CD4-positive, alpha-beta T cell treated with Interferon gamma for 1 hour (primary cell): ENCODE measurements at places on chromosomes 5 and 9.

- no peak for DNase-seq
Observed at GRCh38 chr9:22722492-22722891, 275.9 kb downstream of the DMRTA1 start.

GRCh38 chr5:69202497-69202896, 13.1 kb downstream of the CENPH start:
- no peak for DNase-seq

- no peak for DNase-seq
Observed at GRCh38 chr5:132766020-132766805, 10.8 kb downstream of the SEPTIN8 start.

- no peak for DNase-seq
Observed at GRCh38 chr5:164204338-164204946, 699.0 kb downstream of the MAT2B start.

- DNase-seq: no peak
Observed at GRCh38 chr5:137734962-137735554, 831 bp downstream of the KLHL3 start.

- DNase-seq: no peak
Observed at GRCh38 chr5:13553896-13554295, 390.6 kb downstream of the DNAH5 start.

GRCh38 chr9:87592554-87593358, 95.1 kb downstream of the DAPK1 start:
- no peak for DNase-seq

DNA sequence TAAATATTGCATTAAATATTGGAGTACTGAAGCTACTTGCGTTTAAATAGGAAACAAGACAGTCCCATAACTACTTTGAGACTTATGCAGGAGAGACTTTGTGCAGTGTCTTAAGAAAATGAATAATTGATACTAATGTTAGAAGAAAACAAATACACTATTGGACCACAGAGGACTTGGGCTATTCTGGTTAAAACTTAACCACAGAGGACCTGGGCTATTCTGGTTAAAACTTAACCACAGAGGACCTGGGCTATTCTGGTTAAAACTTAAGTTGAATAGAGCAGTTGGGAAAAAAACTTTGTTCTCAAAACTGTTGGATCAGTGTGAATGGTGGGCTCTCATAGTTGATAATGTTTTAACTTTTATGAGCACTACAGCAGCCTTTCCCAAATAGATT, 141.7 kb downstream of the WDR70 start:
- DNase-seq: no peak

DNA sequence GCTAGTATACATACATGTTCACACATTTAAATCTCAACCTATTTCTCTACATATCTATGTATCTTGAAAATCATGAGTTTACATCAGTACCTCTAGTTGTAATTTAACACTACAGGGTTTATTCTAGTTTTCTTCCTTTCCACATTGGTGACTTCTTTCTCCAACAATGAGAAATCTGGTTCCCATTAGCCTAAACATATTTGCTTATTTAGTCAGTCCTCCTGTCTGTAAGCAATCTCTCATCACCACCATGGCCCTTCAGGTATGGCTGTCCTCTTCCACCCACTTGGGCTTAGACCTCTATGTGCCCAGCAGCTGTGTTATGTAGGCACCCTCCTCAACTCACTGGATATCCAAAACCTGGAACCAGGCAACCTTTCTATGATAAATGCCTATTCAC, 8.0 kb upstream of the SPATA31D1 start:
- DNase-seq: no peak

DNA sequence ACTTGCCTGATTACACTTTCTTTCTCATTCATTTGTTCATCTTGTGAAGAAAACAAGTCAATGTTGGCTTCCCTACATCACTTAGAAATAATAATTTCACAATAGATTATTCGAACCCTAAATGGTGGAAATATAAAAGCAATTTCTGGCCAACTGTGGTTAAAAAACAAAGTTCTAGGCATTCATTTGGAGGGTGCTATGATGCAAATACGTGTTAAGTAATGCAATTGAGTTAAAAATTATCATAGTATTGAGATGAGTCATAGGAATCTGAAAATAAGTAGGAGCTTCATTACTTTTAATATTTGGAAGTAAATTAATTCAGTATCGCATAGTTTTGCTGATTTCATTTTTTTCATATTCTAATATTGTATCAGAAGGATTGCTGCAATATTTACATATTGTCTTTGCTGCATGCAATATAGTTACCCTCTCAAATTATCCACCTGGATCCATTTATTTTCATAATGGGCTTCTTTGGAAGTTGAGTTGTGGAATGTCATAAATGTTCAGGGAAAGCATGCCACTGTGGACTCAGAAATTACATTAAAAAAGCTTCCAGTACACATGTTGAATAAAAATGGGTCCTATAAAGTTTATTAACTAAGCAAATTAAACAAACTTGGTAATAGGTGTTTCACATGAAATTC, 647.7 kb upstream of the WWC1 start:
- no peak for DNase-seq

- DNase-seq: no peak
Observed at GRCh38 chr5:72434781-72435437, 72.3 kb downstream of the ZNF366 start.

DNA sequence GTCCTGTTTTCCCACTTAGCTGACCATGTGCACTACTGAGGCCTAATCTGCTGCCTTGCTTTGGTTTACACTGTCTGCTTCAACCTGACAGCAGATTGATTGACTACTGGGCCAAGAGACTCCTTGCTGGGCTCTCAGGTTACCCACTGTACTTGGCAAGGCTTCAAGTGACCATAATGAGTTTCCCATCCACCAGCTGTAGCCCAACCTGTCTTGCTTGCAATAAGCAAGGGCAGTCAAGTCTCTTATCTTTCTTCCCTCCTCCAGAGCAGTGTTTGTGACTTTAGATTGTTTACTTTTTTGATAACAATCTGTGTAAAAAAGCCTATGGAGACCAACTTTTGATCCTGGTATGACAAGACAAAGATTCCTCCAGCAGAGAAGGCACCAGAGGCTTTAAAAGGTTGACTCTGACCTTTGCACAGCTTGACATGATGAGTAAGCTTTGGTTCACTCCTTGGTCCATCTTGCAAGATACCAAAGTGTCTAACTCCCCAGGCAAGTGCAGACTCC, 912.3 kb upstream of the SEMA6A start:
- DNase-seq: no peak

DNA sequence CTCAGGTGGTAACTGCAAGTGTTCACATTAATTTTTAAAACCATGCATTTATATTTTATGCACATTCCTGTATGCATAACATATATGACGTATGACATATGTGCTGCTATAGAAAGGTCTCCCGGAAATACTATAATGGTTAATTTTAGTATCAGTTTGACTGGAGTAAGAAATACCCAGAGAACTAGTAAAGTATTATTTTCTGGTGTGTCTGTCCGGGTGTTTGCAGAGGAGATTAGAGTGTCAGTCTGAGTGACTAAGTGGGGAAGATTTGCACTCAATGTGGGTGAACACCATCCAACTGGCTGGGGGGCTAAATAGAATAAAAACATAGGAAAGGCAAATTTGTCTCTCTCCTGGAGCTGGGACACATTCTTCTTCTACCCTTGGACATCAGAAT, 26.9 kb downstream of the UIMC1 start:
- no peak for DNase-seq

DNA sequence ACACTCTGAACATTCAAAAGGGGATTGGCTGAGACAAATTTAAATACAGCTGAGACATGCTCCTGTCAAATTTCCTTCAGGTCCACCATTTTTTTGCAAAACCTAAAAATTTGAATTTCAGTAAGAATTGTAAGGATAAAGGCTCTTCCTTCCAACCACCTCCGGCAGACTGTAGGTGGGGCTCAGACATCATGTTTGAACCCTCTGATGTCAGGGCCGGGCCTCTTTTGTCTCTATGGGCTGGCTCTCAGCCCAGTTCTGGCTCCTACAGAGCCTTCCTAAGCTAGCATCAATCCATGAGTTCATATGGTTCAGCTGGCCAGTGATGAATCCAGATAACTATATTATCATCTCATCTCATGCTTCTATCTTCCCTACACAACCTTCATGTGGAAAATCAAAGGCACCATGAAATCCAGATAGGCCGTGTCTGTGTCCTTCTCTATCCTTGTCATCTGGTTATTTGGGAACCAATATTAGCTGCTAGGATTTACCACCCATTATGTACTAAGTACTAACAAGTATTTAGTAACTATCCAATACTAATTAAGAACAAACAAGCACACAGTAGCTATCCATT, 44.2 kb downstream of the NIPSNAP3B start:
- no peak for DNase-seq

DNA sequence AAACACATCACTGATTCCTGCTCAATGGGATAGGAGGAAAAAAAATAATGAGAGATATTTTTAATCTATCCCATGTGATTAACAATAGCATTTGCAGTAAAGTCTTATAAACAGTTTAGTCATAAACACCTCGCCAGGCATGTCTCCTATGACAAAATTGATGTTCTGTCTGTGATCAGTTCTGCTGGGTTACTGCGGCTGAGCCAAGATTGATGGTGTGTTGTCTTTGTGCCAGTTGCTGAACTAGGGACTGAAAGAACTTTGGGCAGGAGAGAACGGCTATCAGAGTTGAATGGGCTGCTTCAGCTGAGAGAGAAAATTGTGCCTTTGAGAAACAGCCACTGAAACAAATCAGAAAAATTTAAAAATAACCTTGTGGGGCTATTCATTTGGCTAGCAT, 37.3 kb upstream of the MAMDC2 start:
- no peak for DNase-seq
